ENCODE measurements at places on chromosomes 7 and 10.

- no peak for DNase-seq
Measured at GRCh38 chr10:18298256-18298655, 158.0 kb downstream of the CACNB2 start.

GRCh38 chr10:608331-609261, 80.9 kb downstream of the DIP2C start:
- no peak for DNase-seq

GRCh38 chr10:73467206-73467605, 28.6 kb downstream of the PPP3CB start:
- no peak for DNase-seq

DNA sequence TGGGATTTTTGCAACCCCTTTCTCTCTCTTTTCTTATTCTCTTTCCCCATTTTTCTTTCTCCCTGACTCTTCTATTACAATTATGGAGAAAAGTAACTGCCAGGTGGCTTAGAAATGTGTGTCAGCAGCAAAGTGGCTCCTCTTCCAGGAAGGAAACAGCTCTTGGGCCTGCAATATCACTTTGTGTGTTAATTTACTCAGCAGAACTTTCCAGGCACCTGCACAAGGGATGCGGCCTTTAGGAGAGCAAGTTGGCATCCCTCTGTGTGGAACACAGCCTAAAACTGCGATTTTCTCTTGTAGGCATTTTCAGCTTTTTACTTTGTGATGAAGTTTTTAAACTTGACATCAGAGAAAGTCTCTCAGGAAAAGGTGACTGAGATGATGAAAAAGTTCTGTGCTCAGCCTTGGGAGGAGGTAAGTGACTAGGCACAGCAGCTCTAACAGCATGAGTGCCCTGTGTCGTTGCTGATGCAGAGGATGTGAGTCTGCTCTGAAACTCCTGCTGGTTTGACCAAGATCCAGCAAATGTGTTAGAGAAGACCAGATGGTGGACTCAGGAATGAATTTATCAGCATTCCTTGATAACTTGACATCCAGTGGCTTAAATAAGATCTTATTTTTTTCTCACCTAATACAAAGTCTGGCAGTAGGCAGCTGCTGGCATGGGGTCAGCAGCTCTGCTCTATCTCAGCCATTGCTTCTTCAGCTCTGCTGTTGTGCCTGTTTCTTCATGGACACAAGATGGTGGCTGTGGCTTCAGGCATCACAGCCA, 47.4 kb upstream of the CC2D2B start:
- no peak for DNase-seq

GRCh38 chr7:22435720-22436119, 64.3 kb downstream of the STEAP1B start:
- DNase-seq = no peak

DNA sequence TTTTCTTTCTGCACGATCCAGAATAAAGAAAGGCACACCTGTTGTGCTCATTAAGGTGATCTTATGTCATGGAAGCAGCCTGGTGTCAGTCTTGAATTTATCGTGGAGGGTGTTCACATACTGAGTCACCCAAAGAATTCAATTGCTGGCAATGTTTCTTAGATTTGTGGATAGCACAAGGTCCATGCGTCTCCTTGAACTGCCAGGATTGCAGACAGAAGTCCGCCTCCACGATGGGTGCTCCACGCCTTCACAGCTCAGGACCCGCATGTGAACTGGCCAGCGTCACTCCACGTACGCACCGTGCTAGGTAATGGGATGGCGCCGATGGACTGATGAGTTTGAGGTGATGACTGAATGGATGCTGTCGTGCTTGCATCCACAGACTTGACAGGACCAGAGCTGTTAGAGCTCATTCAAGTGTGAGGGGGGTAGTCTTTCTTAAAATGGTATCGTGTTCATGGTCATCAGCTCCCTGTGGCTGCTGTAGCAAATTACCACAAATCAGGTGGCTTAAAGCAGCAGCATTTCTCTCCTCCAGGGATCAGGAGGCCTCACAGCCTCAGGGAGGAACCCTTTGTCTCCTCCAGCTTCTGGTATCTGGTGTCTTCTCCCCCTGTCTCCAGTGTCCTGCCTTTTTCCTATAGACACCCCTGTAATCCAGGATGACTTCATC, 65.4 kb upstream of the DNAJB6 start:
- no peak for DNase-seq

DNA sequence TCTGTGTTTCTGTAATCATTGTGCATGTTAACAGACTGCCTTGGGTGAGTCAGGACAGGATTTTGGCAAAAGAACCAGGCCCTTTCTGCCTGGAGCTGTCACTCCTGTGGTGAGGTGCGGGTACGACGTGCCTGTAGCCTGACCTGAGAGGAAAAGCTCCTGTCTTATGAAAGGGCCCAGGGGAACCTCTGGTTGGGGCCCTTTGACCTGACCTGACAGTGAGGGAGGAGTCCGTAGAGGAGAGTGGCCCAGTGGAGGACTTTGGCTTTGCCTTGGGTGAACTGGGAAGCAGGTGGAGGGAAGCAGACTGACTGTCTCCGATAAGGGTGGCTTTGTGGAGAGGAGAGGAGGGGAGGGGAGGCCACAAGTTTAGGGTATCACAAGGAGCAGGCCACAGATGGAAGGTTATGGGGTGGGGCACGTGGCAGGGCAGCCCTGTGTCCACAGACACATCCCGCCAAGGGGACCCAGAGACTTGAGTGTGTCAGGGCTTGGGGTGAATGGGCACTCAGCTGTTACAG, 6.9 kb downstream of the PFKP start:
- no peak for DNase-seq

GRCh38 chr7:67729771-67730170, 733.1 kb downstream of the TYW1 start:
- no peak for DNase-seq

GRCh38 chr7:41754046-41754445, 51.2 kb upstream of the INHBA start:
- DNase-seq = no peak

DNA sequence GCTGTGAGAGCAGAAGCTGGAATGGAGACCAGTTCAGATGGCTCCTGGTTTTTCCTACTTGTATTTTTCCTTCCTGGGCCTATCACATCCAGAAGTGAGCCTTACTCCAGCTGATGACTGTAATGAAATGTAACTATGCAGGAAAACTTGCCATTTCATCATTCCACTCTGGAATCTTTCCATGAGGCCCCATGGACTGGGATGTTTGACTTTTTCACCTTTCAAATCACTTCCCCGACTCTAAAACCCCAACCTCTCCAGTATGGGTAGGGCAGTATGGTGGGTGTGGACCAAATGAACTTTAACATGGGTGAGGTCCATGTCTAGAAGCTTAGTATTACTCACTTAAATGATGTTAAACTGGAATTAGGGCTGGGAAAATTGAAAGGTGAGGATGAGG, 40.3 kb upstream of the DLD start:
- no peak for DNase-seq

GRCh38 chr7:150003304-150003810, 129.6 kb downstream of the ATP6V0E2 start:
- DNase-seq = no peak

GRCh38 chr7:75729851-75730274, 8.9 kb downstream of the HIP1 start:
- no peak for DNase-seq

- DNase-seq = no peak
Measured at GRCh38 chr7:132541656-132542055, 34.6 kb downstream of the PLXNA4 start.

- DNase-seq = no peak
Measured at GRCh38 chr10:18501198-18501597, 150.2 kb downstream of the NSUN6 start.

GRCh38 chr7:119943942-119944600, 328.9 kb upstream of the KCND2 start:
- DNase-seq = no peak

GRCh38 chr10:44333511-44333910, 51.4 kb downstream of the CXCL12 start:
- DNase-seq = no peak

DNA sequence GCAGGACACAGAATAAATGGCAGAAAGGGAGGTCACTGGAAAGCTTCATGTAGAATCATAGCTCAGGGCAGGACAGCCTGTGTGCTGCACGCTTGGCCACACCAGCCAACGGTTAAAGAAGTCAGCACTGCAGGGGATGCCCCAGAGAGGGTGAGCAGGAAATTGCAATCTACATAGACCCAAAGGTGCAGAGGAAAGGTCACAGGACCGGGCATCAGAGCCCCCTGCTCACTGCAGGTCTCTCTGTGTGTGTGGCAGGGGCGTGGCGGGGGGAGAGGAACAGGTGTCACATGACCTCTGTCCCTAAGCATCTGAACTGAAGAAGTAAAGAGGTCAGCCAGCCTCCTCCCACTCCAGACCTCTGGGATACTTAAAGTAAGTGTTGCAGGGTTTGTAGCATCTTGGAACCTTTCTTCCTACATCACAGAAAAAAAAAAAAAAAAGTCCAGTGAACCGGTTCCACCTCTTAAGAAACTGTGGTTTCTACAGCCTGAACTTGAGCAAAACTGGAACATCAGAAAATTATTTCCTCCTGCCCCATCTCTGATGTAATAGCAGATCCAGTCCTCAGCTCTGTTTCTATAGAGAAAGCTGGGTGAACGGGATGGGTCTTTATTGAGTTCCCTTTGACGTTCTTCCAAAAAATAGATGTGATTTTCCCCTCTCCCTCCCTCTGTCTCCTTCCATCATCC, 64.3 kb downstream of the RGS10 start:
- no peak for DNase-seq

DNA sequence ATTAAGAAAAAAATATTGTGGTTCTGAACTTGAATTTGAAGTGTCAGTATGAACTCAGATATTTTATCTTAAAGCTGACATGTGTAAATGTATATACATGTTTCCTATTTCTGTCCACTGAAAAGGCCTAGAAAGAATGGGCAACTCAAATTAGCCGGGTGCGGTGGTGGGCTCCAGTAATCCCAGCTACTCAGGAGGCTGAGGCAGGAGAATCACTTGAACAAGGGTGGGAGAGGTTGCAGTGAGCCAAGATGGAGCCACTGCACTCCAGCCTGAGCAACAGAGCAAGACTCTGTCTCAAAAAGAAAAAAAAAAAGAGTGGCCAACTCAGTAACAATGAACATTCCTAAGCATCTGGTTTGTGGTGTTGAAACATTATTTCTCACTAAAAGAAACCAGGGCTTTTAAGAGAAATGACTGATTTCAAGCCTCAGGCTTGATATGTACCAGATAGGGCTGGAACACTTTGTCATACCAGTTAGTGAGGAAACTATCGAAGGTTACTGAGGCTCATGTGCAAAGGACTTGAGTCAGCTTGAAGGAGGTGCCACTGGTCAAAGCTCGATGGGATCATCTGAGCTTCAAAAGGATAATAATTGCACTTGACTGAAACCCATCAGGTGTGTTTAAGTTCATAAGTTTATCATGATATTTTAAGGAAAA, 40.5 kb downstream of the AOAH start:
- no peak for DNase-seq

- DNase-seq = no peak
Measured at GRCh38 chr7:7519056-7519455, 16.6 kb downstream of the COL28A1 start.

DNA sequence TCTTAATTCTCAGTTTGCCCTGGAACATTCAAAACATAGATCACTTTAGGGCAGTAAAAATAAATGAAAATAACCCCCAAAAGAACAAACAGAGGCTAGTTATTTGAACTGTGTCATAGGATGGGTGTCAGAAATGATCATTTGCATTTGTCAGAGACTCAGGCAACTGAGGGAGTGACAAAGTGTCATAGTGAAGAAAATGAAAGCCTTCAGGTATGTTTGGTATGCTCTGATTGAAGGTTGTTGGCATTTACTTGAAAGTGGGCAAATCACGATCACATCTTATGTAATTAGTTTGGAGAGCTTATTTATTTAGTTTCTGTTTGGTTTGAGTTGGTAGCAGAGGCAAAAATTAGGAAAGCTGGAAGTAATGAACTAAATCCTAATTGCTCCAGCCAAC, 880.9 kb downstream of the ANKRD7 start:
- DNase-seq = no peak

DNA sequence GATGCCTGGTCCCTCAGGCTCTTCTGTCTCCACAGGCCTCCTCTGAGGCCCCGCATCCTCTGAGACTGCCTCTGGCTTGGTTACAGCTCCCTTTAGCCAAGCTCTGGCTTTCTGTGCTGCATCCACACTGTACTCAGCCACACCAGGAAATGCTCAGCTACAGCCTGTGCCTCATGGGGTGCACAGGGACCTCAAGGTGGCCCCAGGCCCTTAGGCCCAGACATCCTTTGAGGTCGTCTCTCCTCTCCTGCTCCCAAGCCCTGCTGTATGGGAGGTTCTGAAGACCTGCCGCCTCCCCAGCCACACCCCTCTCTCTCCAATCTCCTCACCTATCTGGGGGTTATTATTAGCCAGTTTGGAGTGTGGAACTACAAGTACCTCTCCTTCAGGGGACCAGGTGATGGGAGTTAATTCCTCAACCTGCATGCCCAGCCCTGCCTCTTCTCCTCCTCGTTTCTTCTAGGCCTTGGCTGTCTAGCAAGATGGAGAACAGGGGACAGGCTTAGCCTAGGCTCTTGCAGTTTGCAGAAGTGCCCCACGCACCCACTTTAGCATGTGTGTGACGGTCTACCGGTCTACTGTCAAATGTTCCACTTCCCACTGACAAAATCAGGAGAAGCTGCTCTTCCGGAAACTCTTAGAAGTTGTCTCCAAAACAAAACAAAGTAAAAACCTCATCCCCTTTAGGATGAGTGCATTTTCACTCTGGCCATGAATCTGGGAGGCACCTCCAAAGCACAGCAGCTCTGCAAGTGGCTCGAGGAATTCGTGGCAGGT, 64.0 kb upstream of the WAC start:
- DNase-seq = no peak

- no peak for DNase-seq
Measured at GRCh38 chr10:118960157-118961090, 69.1 kb upstream of the NANOS1 start.

DNA sequence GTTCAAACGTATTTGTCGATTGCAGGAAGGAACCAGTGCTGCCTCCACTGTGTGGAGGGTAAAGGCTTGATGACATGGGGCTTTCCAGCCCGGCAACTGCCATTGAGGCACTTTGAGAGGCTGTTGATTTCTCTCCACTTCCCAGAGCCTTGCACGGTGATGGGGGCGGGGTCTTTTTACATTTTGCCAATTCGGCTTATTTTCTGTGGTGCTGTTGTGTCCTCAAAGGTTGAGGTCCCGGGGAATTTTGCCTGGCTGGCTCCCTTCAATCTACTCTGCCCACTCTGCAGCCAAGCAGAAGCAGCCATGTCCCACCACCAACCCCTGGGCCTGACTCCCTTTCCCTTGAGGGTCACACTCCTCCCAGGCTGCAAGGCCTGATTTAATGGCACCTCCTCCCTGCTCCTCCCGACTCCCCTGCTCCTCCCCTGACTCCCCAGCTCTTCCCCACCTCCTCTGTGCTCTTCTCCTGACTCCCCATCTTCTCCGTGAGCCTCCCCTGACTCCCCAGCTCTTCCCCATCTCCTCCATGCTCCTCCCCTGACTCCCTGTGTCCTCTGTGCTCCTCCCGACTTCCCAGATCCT, 39.0 kb downstream of the OAT start:
- no peak for DNase-seq

DNA sequence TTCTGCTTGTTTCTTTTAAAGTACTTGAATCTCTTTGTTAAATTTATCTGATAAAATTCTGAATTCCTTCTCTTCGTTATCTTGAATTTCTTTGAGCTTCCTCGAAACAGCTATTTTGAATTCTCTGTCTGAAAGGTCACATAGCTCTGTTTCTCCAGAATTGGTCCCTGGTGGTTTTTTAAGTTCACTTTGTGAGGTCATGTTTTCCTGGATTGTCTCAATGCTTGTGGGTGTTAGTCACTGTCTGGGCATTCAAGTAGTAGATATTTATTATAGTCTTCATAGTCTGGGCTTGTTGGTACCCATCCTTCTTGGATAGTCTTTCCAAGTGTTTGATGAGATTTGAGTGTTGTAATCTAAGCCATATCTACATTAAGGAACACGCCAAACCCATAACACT, 1060.6 kb downstream of the LRMDA start:
- DNase-seq = no peak

GRCh38 chr10:59799421-59799820, 46.2 kb upstream of the MRLN start:
- no peak for DNase-seq
